ENCODE measurements at places on chromosomes 6 and 20.

- DNase-seq: no peak
Measured at GRCh38 chr6:95292011-95292410, 285.3 kb upstream of the MANEA start.

DNA sequence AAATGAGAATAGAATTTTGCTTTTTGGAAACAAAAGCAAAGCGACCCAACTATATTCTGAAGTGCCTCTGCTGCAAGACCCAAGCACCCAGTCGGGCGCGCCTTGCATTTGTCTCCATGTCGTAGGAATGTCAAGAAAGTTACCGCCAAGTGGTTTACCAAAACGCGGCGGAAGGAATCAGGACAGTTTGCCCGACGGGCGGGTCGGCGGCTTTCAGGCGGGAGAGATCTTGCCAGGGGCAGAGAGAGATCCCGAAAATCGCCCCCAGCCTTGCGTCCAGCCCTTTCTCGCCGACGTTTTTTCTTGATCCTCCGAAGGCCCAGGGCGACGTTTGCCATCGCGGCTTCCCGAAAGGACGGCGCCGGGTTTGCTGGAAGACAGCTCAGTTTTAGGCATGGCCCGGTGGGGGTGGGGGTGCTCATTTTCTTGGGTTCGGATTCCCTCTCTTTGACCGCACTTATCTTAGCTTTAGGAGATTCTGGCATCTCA is 4.0 kb upstream of the LIN28B start:
- DNase-seq: no peak

DNA sequence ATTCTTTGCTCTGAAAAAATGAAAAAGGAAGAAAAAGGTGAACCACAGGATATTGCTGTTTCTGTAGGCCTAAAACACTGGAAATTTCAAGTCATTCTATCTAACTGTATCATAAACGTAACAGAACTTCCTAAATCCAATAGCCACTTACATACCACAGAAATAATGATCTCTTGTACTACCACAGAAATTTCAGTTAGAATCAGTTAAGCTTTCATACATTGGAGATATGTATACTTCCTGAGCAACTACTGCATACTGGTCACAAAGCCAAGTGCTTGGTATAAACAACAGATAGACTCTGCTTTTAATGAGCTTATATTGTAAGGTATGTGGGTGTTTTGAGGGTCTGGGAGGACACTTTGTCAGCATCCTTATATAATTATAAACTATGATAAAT is 38.6 kb downstream of the VTA1 start:
- no peak for DNase-seq

DNA sequence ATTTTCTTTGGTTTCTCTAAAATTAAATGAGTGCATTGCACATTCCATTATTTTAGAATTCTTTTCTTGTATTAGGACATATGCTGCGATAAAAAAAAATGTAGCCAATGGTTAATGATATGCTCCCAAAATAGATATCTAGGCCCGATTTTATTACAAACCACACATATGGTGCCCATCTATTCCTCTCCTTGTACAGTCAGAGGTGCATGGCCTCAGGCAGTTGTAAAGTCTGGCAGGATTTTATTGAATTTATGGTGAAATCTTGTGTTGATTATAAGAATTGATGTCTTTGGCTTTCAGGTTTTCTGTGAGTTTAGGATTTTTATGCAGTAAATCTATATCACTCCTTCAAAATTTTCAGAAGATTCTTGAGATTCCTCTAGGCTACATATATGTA is 192.2 kb downstream of the RFPL4B start:
- DNase-seq: no peak

DNA sequence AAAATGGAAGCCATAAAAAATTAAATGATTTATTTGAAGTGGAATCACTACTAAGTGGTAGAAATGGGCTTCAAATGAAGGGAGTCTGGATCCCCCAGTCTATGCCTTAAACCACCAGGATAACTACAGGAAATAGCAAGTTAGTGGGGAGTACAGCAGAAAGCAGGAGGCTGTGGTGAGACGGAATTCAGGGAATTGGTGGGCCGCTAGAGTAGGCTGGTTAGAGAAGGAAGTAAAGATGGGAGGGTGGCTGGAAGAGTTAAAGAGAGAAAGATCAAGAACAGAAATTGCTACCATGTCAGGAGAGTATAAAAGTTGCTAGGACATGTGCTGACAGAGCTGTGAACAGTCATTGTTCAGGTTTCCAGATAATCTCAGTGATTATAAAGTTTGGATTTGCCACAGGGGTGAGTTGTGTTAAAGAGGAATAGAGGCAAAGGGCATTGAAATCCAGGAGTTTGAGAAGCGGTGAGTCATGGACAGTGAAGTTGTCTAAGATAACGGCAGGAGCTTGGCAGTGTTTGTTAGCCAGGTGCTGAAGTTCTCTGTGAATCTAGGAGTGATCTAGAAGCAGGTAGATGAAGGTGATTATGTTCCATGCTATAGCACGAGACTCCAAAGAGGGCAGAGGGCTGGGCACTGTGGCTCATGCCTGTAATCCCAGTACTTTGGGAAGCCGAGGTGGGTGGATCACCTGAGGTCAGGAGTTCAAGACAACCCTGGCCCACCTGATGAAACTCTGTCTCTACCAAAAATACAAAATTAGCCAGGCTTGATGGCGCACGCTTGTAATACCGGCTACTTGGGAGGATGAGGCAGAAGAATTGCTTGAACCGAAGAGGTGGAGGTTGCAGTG is 13.7 kb upstream of the HINT3 start:
- no peak for DNase-seq

DNA sequence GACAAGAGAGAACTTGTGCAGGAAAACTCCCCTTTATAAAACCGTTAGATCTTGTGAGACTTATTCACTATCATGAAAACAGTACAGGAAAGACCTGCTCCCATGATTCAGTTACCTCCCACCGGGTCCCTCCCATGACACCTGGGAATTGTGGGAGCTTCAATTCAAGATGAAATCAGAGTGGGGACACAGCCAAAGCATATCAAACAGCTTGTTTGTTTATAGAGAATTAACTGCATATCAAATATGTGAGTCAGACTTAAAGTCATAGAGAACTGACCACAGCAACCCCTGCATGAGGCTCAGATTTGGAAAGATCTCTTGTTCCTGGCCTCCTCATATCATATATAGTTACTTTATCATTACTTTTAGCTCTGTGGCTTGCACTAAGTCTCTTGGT is 29.1 kb upstream of the HDAC2 start:
- DNase-seq: no peak

- no peak for DNase-seq
Measured at GRCh38 chr6:152170702-152171667, 363.5 kb downstream of the ESR1 start.

- no peak for DNase-seq
Measured at GRCh38 chr6:40714576-40715564, 127.7 kb upstream of the LRFN2 start.

GRCh38 chr20:43746344-43747137 is 19.7 kb upstream of the GTSF1L start:
- DNase-seq: no peak

GRCh38 chr6:54403096-54403495 is 94.9 kb downstream of the TINAG start:
- no peak for DNase-seq

GRCh38 chr6:157093536-157093935 is 229.8 kb downstream of the TMEM242 start:
- no peak for DNase-seq

DNA sequence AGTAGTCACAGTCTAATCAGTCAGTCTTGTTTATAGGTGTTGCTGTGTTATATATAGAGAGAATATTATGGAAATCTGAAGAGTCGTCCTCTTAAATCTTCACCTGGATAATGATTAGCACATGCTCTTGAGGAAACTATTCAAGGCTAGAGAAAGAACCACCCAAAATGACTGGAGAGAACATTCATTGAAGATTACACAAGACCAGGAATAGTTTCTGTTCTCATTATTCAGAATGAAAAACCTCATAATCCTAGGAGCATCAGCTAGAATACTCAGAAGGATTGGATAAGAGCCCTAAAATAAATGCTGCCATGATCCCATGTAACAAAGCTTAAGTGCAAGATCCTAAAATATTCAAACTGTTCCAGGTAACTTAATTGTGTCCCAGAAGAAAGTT is 278.2 kb upstream of the PREP start:
- no peak for DNase-seq

- no peak for DNase-seq
Measured at GRCh38 chr6:4287372-4287771, 152.0 kb upstream of the ECI2 start.

- no peak for DNase-seq
Measured at GRCh38 chr6:35283361-35283760, 14.3 kb upstream of the DEF6 start.

DNA sequence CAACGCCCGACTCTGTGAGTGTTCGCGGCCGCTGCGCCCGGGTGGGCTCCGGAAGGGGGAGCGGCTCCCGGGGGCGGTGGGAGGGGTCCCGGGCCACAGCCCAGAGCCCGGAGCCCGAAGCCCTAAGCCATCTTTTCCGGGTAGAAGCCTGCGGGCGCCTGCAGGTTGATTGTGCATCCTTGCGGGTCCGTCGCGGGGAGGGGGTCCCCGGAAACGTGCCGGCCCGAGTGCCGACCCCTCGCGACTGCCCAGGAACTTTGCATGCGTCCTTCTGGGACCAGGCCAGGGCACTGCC is 413 bp downstream of the PTPRA start:
- peak; percentile 26 for DNase-seq

DNA sequence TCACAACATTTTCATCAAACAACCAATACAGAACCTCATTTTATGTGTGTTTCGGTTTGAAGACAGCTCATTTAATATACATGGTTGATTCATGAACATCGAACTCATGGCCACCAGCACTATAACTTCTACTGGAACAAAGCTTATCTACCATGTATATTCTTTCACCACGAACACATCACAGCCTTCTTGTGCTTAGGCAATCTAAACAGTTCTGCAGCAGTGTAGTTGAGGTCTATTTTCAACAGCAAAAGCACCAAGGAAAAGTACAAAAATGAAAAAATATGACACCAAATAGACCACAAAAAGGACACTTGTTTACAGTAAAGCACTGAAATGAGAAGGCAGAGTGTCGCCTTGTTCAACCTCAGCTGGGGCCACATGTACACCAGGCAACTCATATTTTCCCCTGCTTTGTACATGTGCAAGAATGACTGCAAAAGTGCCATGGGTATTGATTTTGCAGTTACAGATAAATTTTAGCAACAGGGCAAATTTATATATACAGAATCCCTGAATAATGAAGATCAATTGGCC is 25.8 kb upstream of the KCNK5 start:
- DNase-seq: no peak

Measured in stimulated activated CD8-positive, alpha-beta memory T cell treated with anti-CD3 and anti-CD28 coated beads, Interleukin-15, amount 100 ng/mL, for 24 hours (primary cell).